ENCODE measurements at places on chromosomes 3 and 15. TPM values are rescaled to one million over a fixed set of nuclear protein-coding genes. Genes with fewer than 3 reads are reported as not detected.

OPA1 gene
- 29.3 TPM for total RNA-seq

DNA sequence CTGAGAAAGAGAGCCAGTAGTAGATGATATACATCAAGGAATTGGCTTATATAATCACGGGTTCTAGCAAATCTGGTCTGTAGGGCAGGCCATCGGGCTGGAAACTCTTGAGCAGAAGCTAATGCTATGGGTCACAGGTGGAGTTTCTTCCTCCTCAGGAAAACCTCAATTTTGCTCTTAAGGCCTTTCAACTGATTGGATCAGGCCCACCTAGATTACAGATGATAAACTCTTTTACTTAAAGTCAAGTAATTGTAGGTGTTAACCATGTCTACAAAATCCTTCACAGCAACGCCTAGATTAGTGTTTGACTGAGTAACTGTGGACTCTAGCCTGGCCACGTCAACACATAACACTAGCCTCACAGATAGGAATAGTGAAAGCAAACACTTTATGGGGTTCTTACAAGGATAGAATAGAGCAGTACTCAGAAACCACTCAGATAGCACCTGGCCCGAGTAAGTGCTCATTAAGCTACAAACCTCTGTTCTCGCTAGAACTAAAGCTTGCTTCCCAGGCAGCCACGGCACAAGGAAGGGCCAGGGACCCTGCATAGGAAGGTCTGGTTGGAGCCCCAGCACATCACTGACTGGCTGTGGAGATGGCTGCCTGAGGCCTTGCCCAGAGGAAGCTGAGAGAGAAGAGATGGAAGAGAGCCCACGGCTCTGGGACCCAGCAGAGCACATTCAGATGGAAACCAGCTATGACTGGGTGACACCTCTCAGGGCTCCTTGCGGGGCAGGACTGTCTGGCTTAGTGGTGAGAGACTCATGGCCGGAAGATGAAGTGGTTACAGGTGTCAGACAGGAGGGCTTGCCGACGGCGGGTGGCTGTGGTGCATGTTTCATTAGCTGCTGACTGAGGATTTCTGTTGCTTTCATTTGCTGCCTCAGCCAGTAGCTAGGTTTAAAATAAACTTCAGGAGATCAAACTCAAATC lies 202.5 kb upstream of the TLE3 start:
- no peak for DNase-seq

DNA sequence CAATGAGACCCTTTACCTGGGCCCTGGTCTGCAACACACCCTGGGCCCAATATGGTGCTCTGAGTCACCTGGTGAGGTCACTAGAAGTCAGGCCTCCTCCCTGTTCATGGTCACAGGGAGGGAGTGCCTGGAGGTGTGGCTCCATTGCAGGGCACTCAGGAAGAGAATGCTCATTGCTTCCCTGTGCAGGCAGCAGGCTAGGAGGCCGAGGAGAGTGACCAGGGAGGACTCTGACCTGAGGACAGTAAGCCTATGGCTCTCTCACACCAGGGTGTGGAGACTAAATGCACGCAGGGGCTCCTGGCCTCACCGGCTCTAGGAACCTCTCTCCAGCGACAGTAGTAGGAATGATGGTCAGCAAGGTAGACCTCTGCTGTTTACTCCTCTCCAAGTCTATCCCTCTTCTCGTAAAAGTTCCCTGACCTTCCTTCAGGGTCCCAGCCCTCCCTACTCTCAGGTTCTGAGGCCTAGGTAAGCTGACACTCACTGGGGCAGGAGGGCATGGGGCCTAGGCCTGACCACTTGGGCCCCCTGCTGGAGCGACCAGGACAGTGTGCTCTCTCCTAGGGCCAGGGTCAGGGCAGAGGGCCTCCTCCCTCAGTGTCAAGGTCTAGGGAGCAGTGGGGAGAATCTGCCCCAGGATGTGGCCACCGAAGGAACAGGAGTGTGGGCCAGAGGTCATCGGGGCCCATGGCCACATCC lies 9.6 kb upstream of the SLCO2A1 start:
- DNase-seq = no peak

DNA sequence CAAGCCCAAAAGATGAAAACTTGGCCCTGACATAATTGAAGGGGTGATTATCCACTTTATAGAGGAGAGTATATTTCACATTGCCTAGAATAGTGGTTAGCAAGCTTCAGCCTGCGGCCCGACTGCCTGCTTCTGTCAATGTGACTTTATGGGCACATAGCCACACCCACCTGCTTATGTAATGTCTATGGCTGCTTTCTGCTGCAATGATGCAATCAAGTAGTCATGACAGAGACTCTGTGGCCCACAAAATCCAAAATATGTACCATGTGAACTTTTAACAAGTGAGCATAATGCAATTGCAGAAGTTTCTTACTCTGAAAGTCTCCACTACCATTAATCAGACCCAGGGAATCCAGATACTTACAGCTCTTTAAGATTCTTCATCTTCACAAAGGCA lies 103.1 kb downstream of the LRIG1 start:
- DNase-seq = no peak

- DNase-seq = no peak
Measured at GRCh38 chr15:45678459-45679178, 43.8 kb downstream of the SQOR start.

DNA sequence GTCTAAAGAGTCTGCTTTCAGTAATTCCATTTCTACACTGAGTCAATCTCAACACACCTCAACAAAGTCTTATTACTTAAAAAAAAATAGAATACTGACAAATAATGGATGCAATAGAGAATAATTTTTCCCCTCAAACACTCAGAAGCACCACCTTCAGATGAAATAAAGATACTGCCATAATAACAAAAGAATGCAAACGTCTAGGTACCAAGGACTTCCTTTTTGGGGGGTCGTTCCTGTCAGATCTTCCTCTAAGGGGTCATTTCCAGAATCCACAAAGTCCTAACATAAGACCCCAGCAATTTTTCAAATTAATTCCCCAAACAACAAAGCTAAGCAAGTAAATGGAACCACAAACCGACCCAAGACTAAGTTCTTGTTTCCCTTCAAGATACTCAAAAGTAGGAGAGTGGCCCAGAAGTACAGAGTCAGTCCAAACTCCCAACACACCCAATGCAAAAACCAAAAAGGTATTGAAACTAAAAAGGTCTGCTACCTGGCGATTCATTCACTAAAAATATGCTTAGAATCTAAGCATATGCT lies 1.3 kb downstream of the RYK start:
- DNase-seq = no peak
